Activated naive CD8-positive, alpha-beta T cell treated with anti-CD3 and anti-CD28 coated beads, Interleukin-2, amount 10 ng/mL, durations not matched to agents 7 days and 5 days (primary cell): ENCODE measurements at places on chromosomes 6 and 20. TPM values are rescaled to one million over a fixed set of nuclear protein-coding genes. Genes with fewer than 3 reads are reported as not detected.

EMILIN3 gene
- total RNA-seq: not detected

USP49 gene
- 5.8 TPM for total RNA-seq

LTB gene
- total RNA-seq: 431 TPM

BNIP5 gene
- total RNA-seq: not detected

OPN5 gene
- not detected for total RNA-seq

DNA sequence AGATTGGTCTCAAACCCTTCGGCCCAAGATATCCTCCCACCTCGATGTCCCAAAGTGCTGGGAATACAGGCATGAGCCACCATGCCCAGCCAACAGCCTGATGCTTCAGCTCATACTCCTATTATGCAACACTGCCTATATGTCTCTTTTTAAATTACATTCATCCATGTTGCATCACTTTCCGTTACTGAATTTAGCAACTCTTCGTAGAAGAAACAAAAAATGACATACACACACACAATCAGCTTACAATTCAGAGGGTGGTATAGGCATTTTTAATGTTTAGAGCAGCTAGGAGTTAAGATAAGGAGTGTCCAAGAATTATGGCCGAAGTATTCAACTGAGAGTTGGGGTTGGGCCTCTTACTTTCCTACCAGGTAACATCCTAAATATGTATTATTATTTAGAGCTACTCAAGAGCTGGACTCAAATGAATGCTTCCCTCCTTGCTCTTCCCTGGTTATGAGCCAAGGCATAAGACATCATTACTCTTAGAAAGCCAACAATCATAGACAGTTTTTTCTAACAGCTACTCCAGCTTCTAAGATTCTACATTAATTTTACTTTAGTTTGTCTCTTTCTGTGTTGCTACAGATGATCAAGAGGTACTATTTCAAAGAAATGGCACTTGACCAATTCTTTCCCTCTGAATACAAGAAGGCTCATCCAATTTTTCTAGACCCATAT lies 62.0 kb upstream of the BMP5 start:
- DNase-seq: no peak

DNA sequence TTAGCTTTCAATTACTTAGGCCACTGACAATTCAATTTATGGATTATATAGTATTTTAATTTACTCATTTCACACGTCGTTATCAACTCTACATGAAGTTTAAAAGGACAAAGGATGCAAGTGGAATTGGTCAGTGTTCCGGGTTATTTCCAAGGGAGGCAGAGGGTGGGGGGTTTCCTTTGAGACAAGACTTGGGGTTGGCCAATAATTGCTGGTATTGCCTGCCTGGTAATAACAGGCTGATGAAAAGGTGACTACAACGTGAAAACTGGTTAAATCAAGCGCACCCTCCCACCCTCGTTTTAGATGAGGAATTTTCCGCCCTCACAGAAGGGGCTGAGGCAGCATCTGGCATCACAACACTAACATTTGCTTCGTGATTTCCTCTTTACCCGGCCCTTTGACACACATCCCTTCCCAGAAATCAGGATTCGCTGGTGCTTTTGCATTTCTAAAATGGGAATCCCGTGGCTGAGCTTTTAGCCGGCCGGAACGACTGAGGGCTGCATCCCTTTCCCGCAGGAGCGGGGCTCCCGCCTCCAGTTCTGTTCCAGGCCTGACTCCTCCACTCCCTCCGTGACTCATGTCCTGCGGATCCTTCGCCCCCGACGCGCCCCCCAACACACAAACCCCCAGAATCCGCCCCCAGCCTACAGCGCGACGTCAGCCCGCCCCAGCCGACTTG lies 999 bp upstream of the PIM1 start:
- no peak for DNase-seq

DNA sequence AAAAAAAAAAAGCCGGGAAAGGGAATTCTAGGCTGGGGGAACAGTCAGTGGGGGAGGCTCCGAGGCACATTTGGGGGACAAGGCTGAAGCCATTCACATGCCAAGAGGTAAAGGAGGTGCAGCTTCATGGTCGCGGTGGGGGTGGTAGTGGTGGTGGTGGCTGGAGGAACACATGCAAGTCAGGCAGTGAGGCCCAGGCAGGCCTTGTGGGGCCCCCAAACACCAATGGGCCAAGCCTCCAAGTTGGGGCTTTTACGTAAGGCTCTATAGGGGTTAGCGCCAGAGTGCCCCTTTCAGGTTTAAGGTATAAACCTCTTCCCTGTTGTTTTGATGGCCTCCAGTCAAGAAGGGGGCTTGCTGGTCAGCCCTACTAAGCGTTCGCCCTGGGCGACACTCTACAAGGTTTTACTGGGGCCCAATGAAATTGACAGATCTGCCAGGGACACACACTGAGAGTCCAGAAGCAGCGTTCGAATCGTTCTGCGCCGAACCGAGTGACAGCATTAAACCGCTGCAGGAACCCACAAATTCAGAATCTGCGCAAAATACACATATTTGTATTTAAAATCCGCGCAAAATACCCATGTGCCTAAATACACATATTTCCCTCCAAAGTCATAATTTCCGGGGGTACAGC lies 818 bp upstream of the AP5S1 start:
- no peak for DNase-seq

DNA sequence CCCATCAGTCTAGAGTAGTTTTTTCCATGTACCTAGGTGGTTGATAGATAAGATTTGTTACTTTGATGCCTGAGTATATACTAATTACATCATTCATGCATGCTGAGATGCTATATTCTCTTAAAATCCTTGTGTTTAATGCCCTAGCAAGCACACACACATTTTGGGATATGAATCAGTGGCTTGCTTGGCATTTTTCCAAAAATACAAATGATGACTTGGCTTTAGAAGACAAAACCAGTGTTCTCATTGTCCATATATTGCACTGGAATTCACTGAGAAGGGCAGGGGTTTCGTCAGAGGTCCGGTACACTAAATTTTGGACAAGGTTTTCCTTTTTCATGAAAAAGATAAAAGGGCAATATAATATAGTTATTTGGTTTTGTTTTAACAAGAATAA lies 24.9 kb downstream of the GTPBP2 start:
- no peak for DNase-seq

DNA sequence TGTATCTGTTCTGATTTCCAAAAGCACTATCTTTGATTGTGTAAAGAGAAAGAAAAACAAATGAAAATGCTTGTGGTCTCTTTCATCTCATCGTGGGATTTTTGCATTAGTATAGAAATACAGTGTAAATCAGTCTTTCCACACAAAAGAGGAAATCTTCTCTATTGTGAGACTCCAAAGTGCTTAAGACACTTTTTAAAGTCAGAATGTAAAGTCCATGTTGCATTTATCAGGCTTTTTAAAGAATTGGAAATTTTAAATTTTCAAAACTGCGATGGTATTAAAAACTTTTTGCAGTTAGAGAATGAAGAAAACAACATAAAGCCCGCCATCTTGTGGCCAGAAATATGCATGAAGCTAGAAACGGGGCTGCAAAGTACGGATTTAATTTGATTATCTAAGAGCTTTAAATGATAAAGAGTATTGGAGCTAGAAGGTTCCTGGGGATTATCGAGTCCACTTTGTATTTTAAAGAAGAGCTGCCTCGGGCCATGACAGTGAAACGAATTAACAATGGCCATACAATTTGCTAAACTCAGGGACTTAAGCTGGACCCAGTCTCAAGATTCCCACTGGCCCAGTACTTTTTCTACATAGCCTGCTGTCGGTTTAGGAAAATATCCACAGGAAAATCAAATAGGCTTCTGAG lies 339.6 kb downstream of the ARHGAP18 start:
- DNase-seq: no peak

- no peak for DNase-seq
Observed at GRCh38 chr20:12207875-12208274, 290.2 kb downstream of the BTBD3 start.

GRCh38 chr20:53270792-53271375 lies 298.7 kb downstream of the TSHZ2 start:
- no peak for DNase-seq

DNA sequence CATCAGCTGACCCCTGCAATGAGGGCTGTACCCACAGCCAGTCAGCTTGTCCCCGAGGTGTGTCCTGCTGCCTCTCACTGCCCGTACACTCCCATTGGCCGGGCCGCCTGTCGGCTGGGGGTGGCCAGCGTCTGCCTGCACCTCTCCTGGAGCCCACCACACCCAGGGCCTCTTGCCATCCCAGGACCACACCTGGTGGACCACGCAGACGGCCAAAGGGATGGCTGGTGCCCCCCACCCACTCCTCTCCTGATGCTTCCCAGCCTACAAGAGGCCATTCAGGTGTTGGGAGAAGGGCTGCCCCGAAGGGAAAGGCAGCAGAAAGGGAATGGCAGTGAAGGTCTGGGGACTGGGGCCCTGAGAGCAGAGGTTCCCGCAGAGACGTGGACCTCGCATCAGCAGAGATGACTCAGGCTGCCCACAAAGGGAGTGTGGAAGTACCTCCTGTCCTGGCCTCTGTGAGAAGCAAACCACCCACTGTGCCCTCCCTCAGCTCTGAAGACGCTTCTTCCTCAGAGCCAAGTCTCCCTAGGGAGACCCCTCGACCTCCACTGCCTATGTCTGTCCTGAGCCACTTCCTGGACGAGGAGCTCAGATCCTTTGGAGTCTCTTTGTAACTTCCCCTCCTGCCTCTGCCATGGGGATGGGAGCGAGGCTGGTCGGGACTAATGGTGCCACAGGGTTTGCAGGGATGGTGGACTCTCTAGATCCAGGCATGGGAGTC lies 60.9 kb downstream of the PYGB start:
- DNase-seq: no peak

DNA sequence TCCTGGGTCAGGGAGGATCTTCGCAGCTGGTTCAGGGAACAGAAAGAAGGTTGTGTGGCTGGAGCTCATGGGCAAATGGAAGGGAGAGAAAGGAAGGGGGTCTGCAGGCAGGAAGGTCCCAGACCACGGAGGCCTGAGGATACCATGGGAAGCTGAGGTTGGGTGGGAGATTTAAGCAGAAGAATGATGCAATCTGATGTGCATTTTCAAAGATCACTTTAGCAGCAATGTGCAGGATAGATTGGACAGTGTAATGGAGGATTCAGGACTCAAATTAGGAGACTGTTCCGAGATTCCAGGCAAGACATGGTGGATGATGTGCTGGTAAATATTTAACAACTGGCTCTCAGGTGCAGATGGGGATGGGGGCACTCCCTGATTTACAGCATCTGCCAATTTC lies 5.8 kb upstream of the RRBP1 start:
- no peak for DNase-seq

- DNase-seq: no peak
Observed at GRCh38 chr20:49797344-49797615, 15.3 kb upstream of the SLC9A8 start.

DNA sequence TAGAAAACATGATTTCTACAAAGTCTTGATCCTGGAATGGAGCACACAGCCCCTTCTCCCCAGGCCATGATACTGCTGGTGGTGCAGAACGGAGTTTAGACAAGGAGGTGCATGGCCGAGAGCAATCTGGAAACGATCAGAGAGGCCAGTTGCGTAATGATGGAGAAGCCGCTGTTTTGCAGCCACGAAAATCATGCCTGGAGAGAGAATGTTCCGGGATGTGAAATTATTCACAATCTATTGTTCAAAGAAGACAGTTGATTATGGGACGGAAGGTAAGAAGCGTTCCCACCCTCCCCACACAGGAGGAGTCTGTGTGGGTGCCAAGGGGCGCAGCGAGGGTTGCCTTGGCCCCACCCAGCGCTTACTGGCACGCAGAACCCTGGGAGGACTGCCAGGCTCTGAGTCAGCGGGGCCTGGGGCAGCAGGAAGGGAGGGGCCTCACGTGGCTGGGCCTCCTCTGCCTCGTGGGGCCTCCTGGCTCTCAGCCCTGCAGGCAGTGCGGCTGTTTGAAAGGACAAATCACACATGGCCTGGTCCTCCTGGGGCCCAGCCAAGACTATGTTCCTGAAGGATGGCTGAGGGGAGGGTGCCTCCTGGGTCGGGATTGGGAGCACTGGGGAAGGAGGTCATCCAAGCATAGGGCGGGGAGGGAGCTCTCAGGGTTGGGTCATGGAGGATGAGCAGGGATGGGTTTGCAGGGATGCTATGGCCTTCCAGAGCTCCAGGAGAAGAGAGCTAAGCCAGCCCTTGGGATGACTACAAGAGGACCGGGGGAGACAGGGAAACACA lies 8.7 kb upstream of the AP5S1 start:
- peak; percentile 81 for DNase-seq

GRCh38 chr6:47811443-47811842 lies 29.6 kb downstream of the OPN5 start:
- no peak for DNase-seq

DNA sequence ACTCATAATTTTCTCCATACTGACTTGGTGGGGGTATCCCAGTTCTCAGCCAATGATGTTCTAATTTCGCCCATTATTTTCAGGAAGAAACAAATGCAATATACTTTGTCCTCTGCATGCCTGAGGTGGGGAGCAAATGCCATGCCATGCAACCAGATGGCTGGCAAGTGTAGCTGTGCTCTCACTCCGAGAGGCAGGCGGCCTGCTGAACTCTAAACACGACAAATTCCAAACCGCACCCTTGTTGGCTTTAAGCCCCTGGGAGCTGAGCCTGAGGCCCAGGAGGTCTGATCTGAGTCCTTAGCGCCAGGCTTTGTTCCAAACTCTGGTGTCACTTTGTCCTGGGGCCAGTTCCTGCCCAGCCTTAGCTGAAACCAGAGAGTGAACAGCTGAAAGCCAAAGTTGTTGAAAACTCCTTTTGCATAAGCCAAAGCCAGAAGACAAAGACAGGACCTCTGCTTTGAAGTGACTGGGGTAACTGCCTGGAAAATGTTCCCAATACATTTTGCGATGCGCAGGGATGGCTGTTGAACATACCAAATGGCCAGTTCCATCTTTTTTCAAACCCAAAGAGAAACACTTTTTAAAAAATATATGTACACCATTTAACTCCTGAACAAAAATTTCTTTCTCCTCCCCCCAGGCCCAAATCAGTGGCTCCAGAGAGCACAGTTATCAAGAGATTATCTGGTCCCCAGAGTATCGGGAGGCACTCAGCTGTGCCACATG lies 46.2 kb downstream of the TTI1 start:
- no peak for DNase-seq

GRCh38 chr6:57261926-57262325 lies 39.8 kb upstream of the RAB23 start:
- no peak for DNase-seq

DNA sequence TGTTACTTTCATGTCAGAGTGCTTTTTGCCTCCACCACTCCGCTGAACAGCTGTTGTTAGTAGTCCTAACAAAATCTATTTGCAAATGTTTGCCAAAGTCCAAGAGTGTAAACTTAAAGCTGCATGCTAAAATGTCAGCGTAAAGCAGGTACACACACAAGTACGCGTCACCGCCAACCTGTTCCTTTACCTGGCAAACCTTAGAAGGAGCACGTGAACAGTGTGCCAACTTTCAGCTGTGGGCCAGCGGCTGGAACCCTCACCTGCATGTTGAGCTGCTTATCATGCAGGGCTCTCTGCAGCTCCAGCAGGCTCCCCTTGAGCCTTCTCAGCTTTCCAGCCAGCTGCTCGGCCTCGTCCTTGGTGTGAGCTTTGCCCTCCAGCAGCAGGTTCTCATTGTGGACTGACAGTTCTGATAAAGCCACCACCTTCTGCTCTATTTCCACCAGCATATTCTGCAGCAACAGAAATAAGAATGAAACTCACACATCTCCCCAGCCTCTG lies 359.3 kb downstream of the SYNE1 start:
- DNase-seq: no peak

GRCh38 chr20:25084626-25085187 lies 2.8 kb upstream of the VSX1 start:
- no peak for DNase-seq
